Hematopoietic multipotent progenitor cell (in vitro differentiated cells): ENCODE measurements at places on chromosomes 12 and 14.

- DNase-seq = no peak
Measured at GRCh38 chr14:69002069-69002468, 23.0 kb upstream of the ACTN1 start.

DNA sequence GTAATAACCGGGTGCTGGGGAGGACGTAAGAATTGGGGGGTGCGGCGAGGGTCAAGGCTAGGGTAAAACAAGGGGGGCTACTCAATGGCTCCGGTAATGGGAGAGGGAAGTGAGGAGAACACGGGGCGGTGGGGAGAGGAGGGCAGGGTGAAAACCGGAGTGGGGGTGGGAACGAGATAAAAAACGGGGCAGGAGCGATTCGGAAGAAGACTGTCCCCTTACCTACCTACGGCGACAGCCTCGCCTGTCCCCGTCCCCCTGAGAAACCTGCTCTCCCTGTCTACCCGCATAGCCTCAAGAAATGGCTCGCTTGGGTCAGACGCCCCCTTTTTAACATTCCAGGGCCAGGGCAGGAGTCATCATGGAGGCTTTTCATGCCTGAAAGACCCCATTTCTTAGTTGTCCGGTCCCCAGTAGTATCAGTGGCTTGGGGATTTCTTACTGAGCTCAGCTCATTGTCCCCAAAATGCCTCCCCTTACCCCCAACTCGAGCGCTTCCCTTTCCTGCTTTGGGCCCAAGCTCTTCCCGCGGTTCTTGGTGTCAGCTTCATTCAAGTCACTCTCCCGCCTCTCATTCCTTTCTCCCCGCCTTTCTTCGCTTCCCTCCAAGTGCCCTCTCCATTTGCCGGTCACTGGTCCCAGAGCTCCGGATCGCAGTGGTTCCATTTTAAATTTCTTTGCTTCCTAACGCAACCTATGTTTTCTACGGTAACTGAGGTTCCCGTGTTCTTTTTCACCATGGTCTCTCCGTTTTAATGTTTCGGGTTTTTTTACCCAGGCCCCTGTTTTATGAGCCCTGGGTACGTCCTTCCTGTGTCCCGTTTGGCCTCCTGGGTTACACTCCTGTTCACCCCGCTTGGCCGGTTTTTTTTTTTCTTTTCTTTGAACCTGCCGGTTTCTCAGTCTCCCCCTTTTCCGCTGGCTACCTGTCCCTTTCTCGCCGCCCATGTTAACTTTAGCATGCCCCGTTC lies 1.2 kb upstream of the WSB2 start:
- DNase-seq = no peak

DNA sequence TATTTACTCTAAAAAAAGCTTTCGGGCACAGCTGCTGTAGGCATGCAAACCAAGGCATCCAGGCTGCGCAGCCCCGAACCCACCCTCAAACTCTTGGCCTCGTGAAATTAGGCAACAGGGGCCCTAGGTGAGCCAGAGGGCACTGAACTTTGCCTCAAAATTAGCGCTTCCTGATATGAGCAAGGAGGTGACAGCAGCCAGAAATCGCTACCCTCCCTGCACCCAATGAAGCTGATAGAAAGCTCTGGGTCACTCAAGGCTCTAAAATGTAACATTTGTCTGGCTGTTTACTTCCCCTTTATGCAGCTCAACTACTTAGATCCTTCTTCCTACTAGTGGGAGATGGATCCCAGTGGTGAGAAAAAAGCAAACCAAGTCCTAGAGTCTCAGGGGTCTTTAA lies 61.8 kb downstream of the PITPNM2 start:
- DNase-seq = no peak

GRCh38 chr12:48671231-48671856 lies 10.7 kb downstream of the KANSL2 start:
- DNase-seq = no peak

GRCh38 chr14:62429683-62430082 lies 615.6 kb downstream of the KCNH5 start:
- DNase-seq = no peak

DNA sequence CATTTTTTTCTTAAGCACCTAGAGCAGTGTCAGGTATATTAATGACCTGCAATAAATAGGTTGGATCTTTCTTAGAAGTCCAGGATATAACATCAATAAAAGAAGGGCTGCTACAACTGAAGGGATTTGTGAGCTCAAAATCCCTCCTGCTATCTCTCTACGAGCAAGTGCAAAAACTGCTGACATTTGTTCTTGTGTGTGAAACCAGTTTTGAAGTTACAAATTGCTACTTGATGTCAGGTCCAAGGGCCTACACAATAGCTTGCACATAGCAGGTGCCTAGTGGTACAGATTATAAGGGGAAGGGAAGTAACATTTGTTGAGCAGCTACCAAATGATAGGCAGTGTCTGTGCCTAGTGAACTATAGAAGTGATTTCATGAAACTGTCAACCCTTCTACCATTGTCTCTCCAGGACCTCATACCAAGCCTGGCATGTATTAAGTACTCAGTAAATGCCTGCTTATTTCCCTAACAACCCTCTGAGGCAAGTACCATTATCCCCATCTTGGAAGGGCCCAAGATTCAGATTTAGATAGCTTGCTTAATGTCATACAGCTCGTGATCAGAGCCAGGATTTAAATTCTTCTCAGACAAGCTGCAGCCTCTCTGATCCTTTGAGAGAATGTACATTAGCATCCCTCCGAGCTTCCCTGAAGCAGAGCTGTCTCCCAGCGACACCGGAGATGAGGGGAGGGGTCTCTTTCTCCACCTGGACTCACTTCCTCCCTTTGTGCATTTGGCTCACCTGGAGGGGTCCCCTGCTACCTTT lies 300.3 kb downstream of the ZFP36L1 start:
- no peak for DNase-seq
